A549 treated with GW870086 at 1 μM for 4 hours (cell line): ENCODE measurements at places on chromosomes 4 and X. TPM values are rescaled to one million over a fixed set of nuclear protein-coding genes. Genes with fewer than 3 reads are reported as not detected.

PRR32 gene
- not detected in 5 replicates for total RNA-seq

DBET gene
- not detected in 5 replicates for total RNA-seq

SLIT2 gene
- 0.02 to 0.18 TPM (median 0.07 TPM) in 4 of 5 replicates, not detected in the other for total RNA-seq

NLGN4X gene
- total RNA-seq: 0.02 TPM in 1 of 5 replicates, not detected in the others

RHOXF1 gene
- not detected in 5 replicates for total RNA-seq

CXCL8 gene
- 6.7 to 11.2 TPM (median 8.1 TPM) in 5 replicates for total RNA-seq

GPAT3 gene
- total RNA-seq: 40.7 to 47.0 TPM (median 43.5 TPM) in 5 replicates

TMEM154 gene
- total RNA-seq: 0.02 to 0.13 TPM (median 0.05 TPM) in 4 of 5 replicates, not detected in the other

BEX5 gene
- not detected in 5 replicates for total RNA-seq
